DMS53 (cell line): ENCODE measurements at places on chromosomes 4 and X.

DNA sequence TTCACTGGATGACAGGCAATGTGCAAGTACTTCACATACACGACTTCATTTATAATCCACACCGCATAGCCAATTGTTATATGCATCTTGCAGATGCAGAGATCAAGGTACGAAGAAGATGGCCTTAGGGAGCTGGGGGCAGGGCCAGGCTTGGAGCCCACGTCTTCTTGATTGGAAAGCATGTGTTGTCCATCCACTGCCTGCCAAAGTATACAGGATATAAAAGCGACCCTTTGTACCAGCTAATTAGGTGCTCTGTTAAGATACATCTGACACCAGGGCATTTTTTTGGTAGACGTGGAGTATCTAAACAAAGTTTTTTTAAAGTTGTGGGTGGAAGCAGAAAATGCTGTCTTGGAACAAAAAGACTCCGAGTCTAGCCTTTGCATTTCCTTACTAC, 1.4 kb downstream of the C4orf36 start:
- DNase-seq = no peak

GRCh38 chr4:112214390-112215264, 17.0 kb upstream of the AP1AR start:
- peak; percentile 63 for DNase-seq

GRCh38 chr4:171478181-171478580, 335.0 kb upstream of the GALNTL6 start:
- DNase-seq = no peak

DNA sequence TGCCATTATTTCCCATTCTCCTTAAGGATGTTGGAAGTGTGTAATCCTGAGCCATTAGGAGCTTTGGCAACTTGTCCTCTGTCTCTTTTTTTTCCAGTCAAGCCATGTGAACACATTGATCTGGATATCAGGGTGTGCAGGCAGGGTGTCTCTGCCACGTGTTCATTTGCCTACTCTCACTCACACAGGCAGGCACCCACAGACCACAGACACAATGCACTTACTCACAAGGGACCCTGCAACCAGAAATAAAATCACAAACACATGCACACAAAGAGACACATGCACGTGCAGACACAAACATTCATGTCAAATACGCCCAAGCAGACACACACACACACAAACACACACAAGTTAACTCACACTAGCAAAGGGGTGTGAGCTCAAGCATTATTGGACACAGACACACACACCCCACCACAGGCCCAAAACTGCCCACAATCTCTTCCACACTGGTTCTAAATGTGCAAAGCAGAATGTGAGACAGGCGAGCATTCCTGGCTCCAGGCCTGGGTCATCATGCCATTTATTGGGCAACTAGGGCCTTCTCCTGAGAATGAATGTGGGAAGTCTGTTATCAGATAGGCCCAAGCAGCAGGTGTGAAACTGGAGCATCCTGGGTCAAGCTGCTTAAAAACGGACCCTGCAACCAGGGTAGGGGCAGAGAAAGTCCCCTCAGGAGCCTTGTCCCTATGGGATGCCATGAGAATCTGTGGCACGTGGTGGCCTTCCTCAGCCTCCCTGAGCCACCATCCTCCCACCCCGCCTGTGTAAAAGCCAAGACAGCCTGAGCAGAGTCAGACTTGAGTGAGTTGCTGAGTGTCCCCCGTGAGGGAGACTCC, 63.4 kb downstream of the NBDY start:
- DNase-seq = no peak

DNA sequence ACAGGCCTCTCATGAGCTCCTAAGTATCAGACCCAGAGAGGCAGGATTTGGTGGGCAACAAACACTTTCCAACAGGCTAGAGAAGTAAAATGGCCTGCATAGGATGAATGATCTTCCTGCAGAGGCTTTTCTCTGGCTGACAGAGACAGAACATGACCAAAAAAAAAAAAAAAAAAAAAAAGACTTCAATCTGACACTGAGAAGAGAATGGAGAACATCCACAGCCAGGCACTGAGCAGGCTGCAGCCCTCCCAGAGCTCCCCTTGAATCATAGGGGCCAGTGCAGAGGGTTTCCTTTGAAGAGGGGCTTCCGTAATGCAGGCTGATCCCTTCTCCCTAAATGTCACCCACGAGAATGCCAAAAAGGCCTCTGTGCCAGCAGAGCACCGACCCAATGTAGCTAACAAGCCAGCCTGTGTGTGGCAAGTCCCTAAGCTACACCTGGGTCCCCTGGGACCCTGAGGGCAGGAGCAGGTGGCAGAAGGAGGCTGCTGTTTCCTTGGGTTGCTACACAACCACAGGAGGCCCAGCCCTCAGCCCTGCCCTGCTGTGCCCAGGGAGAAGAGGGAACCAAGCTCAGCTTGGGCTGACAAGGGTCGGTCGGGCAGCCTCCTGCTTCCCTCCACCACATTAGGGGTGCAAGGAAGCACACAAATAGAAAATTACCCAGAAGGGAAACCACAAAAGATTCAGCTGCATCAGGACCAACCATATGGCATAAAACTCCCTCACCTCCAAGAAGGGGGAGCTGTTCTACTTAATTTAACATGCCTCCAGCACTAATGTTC, 55.6 kb downstream of the MAP7D2 start:
- no peak for DNase-seq

DNA sequence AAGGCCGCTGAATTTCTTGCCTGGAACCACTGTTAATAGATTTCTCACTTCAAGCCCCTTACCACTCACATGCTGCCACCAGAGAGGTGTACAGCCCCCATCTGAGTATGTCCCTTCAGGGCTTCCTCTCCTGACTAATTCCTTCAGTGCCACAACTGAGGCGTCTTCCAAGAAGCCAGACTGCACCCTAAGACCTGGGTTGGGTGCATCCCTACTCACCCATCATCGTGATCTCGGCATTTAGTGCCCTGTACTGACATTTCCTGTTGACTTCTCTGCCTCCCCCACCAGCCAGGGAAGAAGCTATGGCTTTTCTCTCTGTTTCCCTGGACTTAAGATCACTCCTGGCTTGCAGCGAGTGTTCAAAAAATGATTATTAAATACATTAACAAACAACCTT, 40.4 kb upstream of the MAP3K15 start:
- no peak for DNase-seq

DNA sequence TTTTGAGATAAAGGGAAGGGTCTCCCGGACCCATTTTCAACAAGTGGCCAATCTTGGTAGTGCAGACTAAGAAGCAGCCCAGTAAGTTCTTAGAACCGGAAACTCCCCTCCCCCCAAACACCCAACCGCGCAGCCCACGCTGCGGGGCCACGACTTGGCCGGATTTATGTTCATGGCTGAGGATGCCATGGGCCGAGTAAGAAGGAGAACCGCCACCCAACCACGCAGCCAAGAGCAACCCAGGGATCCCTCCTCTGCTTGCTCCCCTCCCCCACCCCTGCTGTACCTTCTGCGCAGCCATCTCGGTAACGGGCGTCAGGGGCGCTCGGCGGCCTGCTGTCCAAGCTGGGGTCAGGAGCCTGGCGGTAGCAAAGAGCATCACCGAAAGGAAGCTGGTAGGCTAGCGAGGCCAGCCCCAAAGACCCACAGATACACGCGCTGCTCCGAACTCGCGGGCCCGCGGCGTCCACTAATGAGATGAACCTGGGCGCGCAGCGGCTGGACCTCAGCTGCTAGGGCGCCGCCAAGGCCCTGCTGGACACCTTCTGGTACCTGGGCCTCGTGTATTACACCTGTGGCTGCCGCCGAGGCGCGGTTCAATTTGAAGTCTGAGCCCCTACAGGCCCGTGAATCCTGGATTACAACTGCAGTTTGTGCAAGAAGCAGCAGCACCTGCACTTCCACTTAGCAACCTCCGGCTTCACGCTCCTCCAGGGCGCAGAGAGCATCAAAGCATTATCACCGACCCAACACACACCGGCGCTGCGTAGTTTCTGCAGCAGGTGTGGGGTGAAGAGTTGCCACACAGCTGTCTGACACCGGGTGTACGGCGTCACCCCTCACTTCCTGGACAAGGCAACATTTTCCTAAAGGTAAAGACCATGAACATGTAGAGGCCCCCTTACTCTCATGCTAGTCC, 63.4 kb downstream of the NUDT10 start:
- peak; percentile 87 for DNase-seq

- DNase-seq = no peak
Observed at GRCh38 chr4:7430965-7431695, 3.6 kb downstream of the PSAPL1 start.

DNA sequence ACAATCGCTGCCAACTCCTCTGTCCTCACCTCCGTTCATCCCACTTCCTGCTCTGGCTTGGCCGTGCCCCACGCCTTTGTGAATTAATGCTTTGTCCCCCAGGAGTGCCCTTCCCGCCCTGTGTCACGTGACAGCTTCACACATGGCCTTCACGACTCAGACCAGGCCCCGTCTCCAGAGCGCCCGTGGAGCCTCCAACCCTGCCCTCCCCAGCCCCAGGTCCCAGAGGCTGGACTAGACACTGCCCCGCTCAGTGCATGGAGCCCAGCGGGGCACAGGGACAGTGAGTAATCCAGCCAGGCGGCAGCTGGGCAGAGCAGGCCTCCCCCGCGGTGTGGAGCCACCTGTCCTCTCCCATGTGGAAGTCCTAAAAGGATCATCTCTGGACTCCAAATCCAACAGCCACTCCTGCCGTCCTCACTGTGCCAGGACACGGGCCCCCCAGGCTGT, 7.4 kb downstream of the ADRA2C start:
- DNase-seq = no peak

GRCh38 chr4:81197864-81198524, 17.0 kb downstream of the PRKG2 start:
- peak; percentile 19 for DNase-seq

- peak; percentile 16 for DNase-seq
Observed at GRCh38 chrX:20254712-20255299, 11.9 kb downstream of the RPS6KA3 start.
